ENCODE measurements at places on chromosomes 3 and 15.

GRCh38 chr15:92963794-92964193, 63.7 kb downstream of the CHD2 start:
- DNase-seq: no peak

GRCh38 chr15:98881526-98882520, 125.8 kb downstream of the PGPEP1L start:
- peak; percentile 52 for DNase-seq

DNA sequence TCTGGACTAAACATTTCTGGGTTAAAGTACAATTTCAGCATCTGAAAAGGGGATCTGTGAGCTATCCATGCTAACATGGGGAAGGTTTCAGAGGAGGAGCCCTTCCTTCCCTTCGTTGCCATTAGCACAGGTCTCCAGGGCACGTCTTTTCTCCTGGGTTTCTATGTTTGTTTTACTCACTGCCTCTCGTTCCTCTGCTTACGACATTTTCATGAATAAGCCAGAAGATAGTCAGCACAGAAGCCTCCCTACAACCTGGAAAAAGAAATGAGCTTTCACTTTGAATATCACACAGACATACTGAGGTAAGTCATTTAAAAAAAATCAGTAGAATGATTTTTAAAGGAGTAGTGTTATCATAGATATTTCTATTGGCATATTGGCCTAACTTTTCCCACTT, 117.2 kb upstream of the KCNMB2 start:
- DNase-seq: no peak

DNA sequence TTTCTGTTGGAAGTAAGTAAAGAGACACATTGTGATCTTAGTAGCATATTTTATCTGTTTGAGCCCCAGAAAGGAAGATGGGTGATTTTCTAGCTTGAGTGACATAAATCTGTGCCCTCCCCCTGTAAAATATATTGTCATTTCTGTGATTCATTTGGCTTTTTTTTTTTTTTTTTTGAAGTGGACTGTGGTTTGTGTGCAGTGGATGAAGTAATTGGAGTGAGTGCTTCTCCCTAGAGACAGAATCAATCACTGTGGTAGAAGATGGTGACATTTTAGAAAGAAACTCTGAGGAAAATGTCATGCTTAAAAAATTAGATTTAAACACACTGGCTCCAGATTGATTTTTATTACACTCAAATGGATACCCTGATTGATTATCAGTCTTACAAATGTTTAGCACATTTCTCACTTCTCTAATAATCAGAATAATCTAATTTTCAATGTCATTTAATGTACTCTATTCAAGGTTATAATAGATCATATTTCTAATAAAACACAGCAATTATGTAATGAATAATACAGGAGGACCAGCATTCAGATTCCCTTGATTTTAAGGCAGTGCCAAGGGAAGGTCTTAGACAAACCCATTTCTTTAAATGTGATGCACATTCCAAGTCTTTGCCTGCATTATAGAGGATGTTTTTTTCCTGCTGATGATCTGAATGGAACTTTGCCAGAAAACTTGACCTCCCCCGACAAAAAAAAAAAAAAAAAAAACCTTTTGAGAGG, 116.6 kb downstream of the TOP2B start:
- DNase-seq: no peak

- DNase-seq: no peak
These were observed 91.5 kb downstream of the ATG7 start for GRCh38 chr3:11363715-11364114.

- peak; percentile 55 for DNase-seq
These were observed 160.9 kb downstream of the SMAD6 start for GRCh38 chr15:66862940-66863335.

- no peak for DNase-seq
These were observed 161.5 kb downstream of the TBC1D5 start for GRCh38 chr3:17580901-17581300.

DNA sequence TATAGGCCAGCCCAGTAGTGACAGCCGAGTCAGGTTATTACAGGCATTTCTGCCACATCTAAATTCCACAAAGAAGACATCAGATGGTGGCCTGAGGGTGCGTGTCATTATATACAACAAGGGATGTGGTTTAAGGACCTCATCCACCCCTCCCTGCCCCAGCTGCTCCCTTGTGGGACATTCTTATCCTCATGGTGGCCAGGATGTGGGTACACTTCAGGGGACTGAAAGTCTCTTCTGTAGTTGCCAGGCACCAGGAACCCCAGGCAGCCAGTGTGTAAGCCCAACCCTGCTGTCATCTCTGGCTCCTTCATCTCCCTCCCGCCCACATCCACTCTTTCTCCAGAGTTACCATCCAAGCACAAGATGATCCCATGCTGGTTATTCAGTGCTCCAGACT, 224.9 kb upstream of the TOPAZ1 start:
- no peak for DNase-seq

DNA sequence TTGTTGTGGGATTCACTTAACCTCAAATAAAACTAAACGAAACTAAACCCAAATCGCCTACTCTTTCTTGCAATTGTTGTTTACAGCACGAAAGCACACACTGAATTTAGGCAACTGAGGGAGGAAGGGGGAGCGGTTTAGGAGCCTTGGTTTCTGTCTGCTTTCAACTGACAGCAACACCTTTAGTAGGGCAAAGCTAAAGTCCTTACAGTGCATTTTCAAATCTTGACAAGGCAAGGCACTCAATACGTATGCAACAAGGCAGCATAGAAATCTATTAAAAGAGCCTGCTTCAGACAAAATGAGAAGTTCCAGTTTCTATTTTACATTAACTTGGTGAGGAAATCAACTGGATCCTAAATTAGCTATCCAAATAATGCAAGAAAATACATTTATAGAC, 174.6 kb downstream of the CHST2 start:
- DNase-seq: no peak

DNA sequence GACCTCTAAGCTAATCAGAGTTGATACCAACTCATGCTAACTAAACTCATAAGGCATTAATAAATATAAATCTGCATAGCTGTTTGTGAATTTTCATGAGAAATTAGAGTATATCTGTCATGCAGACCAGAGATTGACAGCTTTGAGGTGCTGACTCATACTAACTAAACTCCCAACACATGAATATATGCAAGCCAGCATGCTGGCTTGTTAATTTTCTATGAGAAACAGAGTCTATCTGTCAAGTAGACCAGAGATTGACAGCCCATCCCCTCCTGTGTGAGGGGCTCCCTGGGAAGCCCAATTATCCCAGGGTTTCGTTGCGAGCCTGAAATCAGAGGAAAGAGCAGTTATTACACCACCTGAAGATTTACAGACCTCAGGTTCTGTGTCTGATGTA, 69.3 kb downstream of the CD47 start:
- DNase-seq: no peak

GRCh38 chr15:69091654-69092053, 68.8 kb upstream of the GLCE start:
- no peak for DNase-seq

- no peak for DNase-seq
These were observed 49.7 kb upstream of the TSPAN3 start for GRCh38 chr15:77120576-77120975.

- no peak for DNase-seq
These were observed 25.4 kb downstream of the SYNM start for GRCh38 chr15:99130314-99130713.

DNA sequence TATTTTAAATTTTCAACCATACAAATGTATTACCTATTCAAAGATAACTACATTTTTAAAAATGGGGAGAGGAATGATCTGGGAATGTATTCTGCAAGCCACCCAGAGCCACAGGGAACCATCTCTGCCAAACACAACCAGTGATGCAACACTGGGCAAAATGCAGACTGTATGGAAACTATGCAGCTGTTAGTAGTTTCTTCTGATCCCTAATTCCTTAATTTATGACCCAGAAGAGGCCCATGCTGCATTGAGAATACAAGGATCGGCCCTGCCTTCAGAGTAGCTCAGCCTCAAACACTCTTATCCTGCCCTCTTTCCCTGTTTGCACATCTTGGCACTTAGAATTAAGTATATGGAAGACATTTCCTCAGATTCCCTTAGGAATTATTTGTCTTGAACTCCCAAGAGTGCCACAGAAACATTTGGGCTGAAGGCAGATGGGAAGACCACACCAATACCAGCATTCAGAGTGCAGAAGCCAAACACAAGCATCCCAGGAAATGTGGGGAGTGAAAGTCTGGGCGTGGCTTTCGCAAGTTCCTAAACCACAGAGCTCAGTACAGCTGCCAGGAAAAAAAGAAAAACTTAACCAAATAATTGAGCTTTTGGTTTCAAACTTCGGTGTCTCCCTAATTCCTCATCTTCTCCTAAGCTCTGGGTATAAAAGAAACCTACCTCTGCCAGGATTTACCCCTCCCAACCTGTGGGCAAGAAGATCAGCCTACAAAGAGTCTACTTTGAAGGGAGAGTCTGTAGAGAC, 5.3 kb downstream of the SNUPN start:
- no peak for DNase-seq

DNA sequence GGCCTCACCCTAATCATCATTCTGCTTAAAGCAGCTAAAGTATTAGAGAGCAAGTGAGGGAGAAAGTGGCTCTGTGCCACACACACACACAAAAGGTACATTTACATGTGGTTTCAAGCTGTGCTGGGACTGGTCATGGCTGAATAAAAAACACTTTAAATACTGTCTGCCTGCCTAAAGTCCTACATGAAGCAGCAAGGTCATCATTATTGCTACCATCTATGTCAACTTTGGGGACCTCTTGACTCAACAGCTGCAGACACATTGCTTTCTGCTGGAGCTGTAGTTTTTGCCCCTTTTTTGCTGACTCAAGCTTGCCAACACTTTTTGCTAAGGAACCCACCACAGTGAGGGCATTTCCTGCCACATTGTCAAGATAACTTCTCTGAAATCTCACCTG, 1237.9 kb downstream of the ROBO2 start:
- no peak for DNase-seq

DNA sequence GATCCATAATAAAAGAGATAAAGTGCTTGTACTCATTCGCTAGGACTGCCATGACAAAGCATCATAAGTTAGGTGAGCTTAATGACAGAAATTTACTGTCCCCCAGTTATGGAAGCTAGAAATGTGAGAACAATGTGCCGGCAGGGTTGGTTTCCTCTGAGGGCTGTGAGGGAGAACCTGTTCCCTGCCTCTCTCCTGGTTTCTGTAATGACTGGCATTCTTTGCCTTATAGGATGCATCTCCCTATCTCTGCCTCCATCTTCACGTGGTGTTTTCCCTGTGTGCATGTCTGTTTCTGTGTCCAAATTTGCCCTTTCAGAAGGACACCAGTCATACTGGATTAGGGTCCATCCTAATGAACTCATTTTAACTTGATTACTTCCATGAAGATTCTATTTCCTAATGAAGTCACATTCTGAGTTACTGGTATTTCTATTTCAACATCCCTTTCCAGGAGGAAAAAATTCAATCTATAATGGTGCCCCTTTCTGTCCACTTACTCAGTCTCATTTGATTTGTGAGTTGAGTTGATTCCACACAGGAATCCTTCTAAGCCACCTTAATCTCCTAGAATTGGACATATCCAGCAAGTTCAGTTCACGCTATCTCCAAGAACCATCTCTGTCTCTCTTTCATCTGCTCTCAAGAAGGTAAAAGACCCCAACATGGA, 71.2 kb upstream of the LIPC start:
- DNase-seq: no peak

DNA sequence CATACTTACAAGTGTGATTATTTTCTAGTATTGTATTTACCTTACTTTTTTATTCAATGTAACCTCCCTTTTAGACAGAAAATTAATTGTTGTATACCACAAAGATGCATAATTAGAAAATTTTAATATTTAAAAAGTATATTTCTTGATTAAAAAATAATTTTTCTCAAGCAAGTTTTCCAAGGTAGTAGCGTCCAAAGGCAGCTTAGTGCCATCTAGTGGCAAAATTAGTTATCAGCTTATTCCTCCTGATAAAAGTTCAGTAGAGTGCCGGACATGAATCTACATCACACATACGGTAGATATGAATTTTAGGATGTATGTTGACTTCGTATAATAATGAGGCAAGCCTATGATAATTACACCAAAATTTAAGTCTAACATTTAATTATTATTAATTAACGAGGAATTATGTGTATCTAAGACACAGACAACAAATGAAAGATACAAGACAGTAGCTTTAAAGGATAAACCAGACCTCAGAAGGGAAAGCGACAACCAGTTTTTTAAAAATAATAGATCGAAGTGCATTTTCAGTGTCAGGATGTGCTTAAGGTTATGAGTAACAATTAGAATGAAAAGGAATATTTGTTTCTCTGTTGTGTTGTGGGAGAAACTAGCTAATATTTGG, 405.9 kb downstream of the ROBO1 start:
- no peak for DNase-seq

DNA sequence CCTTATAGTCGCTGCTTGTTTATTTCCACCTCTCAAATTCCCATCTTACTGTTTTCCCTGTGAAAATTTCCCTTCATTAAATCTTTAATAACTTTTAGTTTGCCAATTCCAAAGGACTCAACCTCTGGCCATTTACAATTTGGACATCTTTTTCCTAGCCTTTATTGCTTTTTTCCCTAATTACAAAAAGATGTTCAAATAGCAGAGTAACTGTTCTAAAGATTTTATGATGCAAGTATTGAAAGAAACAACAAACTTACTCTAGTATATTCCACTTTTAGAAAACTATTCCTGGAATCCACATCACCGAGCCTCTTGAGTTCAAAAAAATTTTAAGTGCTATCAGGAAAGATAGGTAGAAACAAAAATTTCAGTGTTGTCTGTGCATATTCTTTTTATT, 174.1 kb upstream of the UBE2E2 start:
- no peak for DNase-seq

GRCh38 chr3:142794508-142794907, 70.7 kb downstream of the TRPC1 start:
- DNase-seq: no peak

DNA sequence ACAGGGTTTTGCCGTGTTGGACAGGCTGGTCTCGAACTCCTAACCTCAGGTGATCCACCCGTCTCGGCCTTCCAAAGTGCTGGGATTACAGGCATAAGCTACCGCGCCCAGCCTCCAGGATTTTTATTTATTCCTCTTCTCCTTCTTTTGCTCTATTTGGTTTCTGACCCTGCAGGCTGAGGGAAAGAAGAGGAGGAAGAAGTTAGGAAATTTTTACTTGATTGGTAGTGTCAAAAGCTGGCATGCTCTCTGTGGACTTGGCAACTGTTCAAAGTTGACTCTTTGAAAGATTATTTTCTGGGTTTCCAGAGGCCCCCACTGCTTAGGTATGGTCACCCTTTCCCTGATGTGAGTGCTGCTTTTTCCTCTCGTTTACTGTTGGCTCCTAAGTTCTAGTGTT, 372.2 kb downstream of the DIPK2A start:
- DNase-seq: no peak

GRCh38 chr3:63968612-63969350, 54.5 kb downstream of the PSMD6 start:
- DNase-seq: peak; percentile 26

GRCh38 chr3:161171639-161172552, 49.2 kb upstream of the NMD3 start:
- no peak for DNase-seq

Data from CD4-positive, alpha-beta T cell treated with Interleukin-15 for 4 hours (primary cell).